ENCODE measurements at places on chromosomes 2 and 18. TPM values are rescaled to one million over a fixed set of nuclear protein-coding genes. Genes with fewer than 3 reads are reported as not detected.
A peak's percentile ranks its signal among the peaks of the same experiment; 100 is the strongest.

CRYBA2 gene
- not detected for total RNA-seq

DSC2 gene
- total RNA-seq, result 33.7 TPM

- H3K4me3 ChIP-seq, result no peak overlapping the region
- H3K27me3 ChIP-seq, result no peaks in the 10 kb centered on the region
- DNase-seq, result no peak
- H3K27ac ChIP-seq, result peak overlapping the region; percentile 43
- peaks cover 13% of the 10 kb centered on the region for H3K4me1 ChIP-seq
Observed at GRCh38 chr2:239348563-239349452, 52.0 kb downstream of the HDAC4 start.

DNA sequence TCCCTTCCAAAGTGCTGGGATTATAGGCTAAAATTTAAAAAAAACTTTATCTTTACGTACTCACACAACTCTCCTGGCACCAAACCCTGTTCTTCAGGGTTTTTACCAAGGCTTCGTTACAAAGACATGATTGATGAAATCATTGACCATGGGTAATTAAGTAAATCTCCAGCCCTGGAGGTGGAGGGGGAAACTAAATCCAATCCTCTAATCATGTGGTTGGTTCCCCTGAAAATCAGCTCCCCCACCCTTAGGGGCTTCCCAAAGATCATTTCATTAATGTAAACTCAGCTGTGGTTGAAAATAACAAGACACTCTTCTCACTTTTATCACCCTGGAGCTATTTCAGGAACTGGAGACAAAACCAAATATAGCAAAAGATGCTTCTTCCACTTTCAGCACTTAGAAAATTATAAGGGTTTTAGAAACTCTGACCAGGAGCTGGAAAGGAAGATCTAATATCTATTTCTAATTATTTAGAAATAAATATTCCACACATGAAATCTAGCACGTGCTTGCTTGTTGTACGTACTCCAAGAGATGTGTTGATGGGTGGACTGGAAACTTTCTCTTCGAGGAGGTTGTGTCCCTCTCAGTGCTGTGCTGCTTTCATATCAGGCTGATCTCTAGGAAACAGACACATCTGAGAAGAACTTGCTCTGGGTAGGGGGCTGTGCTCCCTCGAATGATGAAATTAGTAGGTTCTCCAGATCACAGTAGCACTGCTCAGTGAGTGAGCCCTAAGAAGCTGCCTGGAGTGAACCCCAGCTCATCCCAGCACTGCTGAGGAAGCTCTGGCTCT lies 67.2 kb downstream of the SMAD4 start:
- H3K4me1 ChIP-seq, result no peaks in the 10 kb centered on the region
- no peak overlapping the region for H3K4me3 ChIP-seq
- no peaks in the 10 kb centered on the region for H3K27me3 ChIP-seq
- no peak overlapping the region for H3K27ac ChIP-seq
- no peaks in the 10 kb centered on the region for H3K36me3 ChIP-seq

DNA sequence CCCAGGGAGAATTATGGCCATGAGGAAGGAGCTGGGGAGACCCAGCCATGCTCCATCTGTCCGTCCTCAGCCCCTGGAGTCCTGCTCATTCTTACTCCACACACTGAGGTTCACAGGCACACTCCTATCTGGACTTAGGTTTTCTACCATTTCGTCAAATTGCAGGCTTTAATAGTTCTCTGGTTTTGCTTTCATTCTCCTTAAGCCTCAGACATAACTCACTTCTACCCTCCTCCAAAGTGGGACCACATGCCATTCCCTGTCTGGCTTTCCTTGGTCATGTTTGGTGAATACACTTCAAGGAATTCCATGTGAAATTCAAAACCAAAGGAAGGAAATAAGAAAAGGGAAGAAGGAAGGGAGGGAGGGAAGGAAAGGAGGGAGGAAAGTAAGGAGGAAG lies 115.7 kb downstream of the CMPK2 start:
- no peak overlapping the region for H3K4me3 ChIP-seq
- no peaks in the 10 kb centered on the region for H3K4me1 ChIP-seq
- no peak for DNase-seq
- H3K36me3 ChIP-seq, result no peaks in the 10 kb centered on the region

GRCh38 chr2:119723784-119724467 lies 35.8 kb upstream of the PTPN4 start:
- H3K27me3 ChIP-seq, result no peaks in the 10 kb centered on the region
- H3K4me1 ChIP-seq, result no peaks in the 10 kb centered on the region
- H3K36me3 ChIP-seq, result no peaks in the 10 kb centered on the region
- no peak for DNase-seq
- H3K4me3 ChIP-seq, result no peak overlapping the region

DNA sequence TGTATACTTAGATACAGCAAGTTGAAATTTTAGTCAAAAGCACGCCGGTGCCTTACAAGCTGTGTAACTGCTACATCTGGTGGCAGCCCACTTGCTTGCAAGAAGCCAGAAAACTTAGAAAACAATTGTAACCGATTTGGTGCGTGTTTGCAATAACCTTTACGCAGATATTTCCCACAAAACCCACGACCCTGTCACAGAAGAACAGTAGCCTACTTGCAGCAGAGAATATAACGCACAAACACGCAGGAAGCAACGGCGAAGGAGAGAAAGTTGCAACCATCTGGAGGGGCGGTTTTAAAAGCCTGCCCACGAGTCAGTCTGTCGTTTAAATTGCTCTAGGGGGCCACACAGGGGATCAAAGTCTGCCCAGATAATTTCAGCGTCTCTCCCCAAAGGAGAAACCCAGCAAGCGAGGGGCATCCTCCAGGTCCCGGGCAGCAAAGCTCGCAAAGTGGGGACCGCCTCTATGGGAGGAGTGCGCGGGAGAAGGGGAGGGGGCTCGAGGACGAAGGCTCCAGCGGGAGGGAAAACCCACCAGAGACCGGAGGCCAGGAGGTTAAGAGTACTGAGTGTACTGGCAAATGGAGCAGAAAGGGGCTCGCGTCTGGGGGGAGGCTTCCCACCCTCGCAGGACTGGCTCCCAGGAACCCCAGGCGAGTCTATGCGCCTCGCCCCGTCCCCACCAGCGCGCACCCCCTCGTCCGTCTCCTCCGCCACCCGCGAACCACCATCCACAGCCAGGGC lies 1.1 kb downstream of the TLK1 start:
- H3K4me1 ChIP-seq, result peaks cover 22% of the 10 kb centered on the region
- H3K36me3 ChIP-seq, result no peaks in the 10 kb centered on the region
- DNase-seq, result peak; percentile 76
- H3K27ac ChIP-seq, result peak overlapping the region; percentile 96
- H3K4me3 ChIP-seq, result peak overlapping the region; percentile 75

DNA sequence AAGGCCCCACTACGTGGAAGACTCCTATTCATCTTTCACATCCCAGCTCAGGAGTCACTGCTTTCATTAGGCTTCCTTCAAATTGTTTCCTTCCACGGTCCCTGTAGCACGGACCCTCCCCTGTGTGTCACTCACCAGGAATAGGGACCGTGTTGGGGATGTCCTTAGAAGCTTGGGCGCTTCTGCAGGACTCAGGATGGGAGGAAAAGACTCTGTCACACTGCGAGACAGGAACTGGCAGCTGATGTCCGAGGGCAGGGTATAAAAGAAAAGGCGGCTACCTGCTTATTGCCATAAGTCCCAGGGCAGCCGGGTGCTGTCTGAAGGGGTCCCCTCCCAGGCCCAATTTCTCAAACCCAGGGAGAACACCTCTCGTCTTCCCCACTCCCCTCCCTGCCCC lies 79.1 kb downstream of the BCL2L11 start:
- H3K4me3 ChIP-seq, result no peak overlapping the region
- H3K36me3 ChIP-seq, result no peaks in the 10 kb centered on the region
- no peaks in the 10 kb centered on the region for H3K27me3 ChIP-seq
- DNase-seq, result no peak
- no peaks in the 10 kb centered on the region for H3K4me1 ChIP-seq
